ENCODE measurements at places on chromosomes 2 and 18. TPM values are rescaled to one million over a fixed set of nuclear protein-coding genes. Genes with fewer than 3 reads are reported as not detected.

Gene OTOS
- total RNA-seq, result 0.38 TPM

Gene C2orf81
- total RNA-seq, result 0.66 TPM

Gene DYTN
- total RNA-seq, result not detected

Gene DAW1
- 0.28 TPM for total RNA-seq

Gene NEUROD1
- 0.09 TPM for total RNA-seq

Gene ACMSD
- not detected for total RNA-seq

Gene TBC1D8
- total RNA-seq, result 7.7 TPM

Gene PMS1
- 22.6 TPM for total RNA-seq

DNA sequence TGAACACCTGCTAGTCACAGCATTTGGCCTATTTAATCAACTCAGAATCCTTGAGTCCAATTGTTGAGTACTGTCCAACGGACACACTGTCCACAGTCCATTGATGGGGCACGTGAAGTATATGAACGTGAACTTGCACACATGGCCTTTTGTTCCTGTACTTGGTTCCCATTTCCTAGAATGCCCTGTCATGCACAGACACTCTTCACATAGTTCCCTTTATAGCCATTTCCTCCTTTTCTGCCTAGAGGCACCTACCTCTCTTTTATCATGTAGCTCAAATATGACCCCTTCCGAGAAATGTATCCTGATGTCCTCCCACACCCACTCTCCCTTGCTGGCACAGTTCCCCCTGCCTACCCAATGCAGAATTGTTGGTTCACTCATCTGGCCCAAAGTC is 8.7 kb upstream of the CRYGA start:
- DNase-seq, result no peak

DNA sequence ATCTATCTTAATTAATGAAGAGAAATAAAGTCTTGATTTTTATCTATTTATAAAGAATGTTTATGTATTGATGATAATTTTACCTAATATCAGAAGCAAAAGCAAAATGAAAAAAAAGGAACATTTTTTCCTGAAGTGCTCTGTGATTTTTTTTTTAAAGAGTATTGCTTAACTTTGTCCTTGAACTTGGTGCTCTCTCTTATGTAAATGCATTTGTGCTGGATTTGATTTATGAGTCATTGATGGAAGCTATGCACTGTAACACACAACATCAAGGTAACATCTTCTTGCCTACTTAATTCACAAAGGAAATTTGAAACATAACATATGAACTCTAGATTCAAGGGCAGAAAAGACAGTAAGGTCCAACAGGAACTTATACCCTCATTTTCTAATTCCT is 312.9 kb upstream of the CDH19 start:
- DNase-seq, result no peak

DNA sequence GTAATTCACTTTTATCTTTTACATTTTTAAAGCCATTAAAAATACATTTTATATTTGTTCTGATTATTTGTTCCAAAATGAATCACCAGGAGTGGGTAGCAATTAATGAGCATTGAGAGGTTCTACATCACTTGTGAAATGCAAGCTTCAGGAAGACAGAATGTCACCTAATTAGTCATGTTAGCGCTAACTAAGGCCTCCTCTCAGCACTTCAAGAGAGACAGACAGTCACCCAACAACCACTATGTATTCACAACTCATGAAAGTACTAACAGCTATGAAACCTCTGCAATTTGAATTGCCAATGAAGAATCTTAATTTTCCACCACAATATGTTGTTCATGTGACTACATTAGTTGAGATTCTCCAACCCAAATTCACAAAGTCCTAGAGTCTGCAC is 611.0 kb downstream of the KCNJ3 start:
- no peak for DNase-seq

- DNase-seq, result peak; percentile 26
Observed at GRCh38 chr18:74990563-74991081, 218.3 kb downstream of the PTGR3 start.

- DNase-seq, result no peak
Observed at GRCh38 chr2:64837116-64837731, 152.0 kb upstream of the SLC1A4 start.

- DNase-seq, result no peak
Observed at GRCh38 chr18:50161597-50162205, 33.2 kb downstream of the MYO5B start.

GRCh38 chr2:16181062-16181740 is 240.9 kb downstream of the MYCN start:
- no peak for DNase-seq

GRCh38 chr2:134290358-134290757 is 36.5 kb downstream of the MGAT5 start:
- peak; percentile 44 for DNase-seq

GRCh38 chr2:23988371-23988770 is 21.5 kb upstream of the MFSD2B start:
- DNase-seq, result no peak

DNA sequence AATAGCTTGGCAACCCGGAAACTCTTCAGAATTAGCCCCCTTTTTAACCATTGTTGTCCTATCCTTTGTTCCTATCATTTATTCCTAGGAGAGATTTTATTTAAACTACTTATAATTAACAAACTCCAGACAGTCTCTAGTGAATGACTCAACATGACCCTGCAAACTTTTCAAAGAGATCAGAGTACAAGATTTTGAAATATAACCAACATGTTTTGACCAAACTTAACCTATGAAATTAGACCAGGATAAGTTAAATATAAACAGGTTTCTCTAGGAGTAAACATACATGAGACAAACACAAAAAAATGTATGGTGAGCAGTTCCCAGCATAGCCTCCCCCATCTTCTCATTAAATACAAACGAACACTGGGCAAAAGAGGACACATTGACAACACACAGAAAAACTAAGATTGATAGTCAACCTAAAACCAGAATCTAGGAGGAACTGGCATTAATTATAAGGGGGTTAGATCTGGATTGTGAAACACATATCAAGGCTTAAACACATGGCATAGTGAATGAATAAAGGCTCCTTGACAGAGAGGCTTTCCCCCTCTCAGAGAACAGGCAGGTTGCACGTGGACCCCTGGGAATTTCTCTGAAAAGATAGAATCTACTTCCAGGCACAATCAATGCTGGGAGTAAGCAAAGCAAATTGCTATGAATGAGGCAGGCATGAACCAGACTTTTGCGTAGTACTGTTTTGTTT is 284.1 kb downstream of the IRS1 start:
- no peak for DNase-seq

DNA sequence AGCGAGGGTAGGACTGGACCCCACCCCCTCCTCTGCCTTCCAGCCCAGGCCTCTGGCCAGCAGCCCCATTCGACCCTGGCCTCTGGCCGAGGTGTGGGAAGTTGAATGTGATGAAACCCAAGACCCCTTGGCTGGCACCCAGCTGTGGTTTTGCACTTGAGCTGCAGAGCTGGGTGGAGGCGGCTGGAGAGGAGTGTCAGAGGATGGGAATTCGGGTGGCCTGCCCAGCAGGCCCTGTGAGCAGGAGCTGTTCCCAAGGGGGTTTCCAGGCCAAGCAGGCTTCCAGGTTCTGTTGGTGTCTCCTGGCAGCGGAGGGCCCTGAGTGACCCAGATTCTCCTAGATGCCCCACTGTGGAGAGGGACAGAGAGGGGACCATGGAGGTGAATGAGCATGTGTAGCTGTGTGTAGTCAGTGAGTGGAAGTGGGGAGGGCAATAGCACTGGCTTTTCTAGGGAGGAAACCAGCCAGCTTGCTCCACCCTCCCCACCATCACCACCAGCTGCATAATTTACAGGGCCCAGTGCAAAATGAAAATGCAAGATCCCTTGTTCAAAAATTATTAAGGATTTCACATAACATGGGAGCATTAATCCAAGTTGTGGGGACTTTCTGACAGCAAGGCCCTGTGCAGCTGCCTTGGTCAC is 172.2 kb upstream of the HAAO start:
- no peak for DNase-seq
